Endothelial cell (in vitro differentiated cells): ENCODE measurements at places on chromosomes 11 and 22.

DNA sequence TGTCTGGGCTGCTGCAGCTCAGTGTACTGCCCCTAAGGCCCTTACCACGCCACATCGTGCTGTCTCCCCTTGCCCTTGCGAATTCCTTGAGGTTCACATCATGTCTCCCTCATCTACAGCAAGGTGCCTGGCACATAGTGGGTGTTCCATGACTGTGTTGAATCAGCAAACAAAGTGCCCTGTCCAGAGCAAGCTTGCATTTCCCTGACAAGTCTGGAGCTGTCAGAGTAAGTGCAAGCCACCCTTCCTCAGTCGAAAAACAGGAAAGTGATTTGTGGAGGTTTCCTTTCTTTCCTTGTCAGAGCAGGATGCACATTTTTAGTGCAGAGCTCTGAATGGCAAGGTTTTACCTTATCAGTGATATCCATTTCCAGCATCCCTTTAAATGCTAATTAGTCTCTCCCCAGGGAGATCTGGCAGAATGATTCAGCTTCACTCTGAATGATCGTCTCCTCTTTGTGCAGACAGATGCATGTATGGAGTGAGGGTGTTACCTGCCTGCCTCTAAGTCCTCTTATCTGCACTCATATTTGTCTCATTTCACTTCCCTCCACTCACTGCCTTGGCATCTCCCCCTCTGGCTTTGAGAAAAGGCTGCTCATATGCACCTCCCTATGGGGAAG is 331.2 kb downstream of the TMEM135 start:
- peak; percentile 40 for DNase-seq

- DNase-seq: peak; percentile 88
Measured at GRCh38 chr22:41022470-41023298, 69.7 kb upstream of the EP300 start.

GRCh38 chr22:39090426-39091064 is 6.5 kb upstream of the APOBEC3H start:
- DNase-seq: no peak

DNA sequence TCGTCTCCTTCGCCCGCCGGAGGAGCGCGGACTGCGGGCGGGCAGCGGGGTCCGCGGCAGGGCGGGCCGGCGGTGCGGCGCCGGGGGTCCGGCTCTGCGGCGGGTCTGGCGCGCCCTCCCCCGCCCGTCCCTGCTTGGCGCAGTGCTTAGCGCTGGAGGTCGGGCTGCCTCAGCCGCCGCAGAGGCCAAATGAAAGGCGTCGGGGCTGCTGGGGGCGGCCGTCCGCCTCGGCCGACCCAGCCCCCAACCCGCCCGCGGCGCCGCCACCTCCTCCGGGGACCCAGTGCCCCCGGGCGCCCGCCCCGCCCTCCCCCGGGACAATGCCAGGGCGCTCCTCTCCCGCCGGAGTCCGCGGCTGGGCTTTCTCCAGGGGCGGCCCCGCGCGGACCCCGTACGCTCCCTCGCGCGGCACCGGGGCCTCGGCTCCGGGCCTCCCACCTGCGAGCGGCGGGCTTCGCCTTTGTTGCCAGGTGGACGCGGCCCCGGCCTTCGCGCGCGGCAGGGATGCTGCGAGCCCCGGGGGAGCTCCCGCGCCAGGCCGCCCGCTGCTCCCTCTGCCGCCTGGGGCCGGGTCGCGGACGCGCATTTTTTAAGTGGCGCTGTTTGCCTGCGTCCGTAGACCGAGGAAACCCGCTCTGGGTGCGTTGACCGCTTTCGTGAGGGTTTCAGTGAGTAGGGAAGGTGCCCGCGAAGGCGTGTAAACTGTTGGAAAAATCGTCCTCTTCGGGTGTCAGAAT is 583 bp downstream of the APLP2 start:
- peak; percentile 36 for DNase-seq

DNA sequence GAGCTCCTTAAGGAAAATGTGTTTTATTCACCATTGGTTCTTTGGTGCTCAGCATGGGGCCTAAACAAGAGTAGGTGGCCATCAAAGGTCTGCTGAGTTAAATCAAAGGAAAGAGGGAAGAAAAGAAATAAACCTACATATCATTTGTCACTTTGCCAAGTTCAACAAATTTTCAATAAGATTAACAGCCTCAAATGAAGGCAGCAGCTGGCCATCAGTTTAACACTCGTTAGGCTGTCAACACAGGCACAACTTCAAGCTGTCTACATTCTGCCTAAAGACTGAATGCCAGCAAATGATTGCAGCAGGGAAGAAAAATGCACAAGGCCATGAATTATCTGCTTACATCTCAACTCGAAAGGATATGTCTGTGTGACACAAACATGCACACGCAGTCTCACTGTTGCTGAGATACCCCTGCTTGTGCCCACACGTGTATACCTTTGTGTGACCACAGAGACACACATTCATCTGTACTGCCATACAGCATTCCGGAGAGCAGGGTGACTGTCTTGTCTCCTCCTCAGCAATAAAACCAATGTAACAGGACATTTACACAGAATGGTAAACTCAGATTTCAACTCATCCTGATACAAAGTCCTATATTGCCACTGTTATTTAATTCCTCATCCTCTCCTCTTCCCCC is 40.1 kb downstream of the TRIM66 start:
- no peak for DNase-seq

- no peak for DNase-seq
Measured at GRCh38 chr22:45242778-45243191, 2.1 kb upstream of the KIAA0930 start.

DNA sequence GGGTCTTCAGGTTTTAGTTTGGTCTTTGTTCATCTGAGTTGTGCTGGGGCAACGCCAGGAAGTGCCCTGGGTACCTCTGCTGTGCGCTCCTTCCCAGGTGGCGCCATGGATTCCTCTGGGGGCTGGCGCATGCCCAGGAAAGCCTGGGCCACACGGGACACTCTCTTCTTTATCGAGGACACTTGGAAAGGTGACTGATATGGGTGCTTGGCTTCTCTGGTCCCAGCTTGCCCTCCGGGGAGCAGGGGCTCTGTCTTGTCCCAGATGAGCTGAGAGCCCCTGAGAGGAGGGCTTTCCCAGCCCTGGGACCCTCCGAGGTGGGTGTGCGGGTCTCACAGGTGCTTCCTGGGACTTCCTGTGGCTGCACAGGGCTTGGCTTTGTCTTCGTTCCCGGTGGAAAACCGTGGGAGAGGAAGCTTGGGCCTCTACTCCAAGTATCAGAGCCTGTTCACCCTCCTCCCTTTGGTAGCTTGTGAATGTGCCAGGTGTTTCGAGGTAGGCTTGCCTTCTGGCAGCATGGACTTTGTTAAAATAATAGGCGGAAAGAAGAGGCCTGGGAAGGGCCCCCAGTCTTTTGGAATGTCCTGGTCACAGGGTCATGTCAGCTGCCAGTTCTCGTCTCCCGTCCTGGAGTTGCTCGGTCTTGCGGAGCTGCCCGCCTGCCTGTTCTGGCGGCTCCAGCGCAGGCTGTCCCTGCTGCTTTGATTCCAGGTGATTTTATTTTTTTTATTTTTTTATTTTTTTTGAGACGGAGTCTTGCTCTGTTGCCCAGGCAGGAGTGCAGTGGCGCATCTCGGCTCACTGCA is 10.1 kb upstream of the NEAT1 start:
- no peak for DNase-seq

- no peak for DNase-seq
Measured at GRCh38 chr22:46075764-46076531, 74.4 kb upstream of the PPARA start.

- DNase-seq: no peak
Measured at GRCh38 chr11:82778776-82779175, 45.1 kb upstream of the FAM181B start.

- no peak for DNase-seq
Measured at GRCh38 chr22:31625257-31625640, 36.8 kb downstream of the PISD start.

DNA sequence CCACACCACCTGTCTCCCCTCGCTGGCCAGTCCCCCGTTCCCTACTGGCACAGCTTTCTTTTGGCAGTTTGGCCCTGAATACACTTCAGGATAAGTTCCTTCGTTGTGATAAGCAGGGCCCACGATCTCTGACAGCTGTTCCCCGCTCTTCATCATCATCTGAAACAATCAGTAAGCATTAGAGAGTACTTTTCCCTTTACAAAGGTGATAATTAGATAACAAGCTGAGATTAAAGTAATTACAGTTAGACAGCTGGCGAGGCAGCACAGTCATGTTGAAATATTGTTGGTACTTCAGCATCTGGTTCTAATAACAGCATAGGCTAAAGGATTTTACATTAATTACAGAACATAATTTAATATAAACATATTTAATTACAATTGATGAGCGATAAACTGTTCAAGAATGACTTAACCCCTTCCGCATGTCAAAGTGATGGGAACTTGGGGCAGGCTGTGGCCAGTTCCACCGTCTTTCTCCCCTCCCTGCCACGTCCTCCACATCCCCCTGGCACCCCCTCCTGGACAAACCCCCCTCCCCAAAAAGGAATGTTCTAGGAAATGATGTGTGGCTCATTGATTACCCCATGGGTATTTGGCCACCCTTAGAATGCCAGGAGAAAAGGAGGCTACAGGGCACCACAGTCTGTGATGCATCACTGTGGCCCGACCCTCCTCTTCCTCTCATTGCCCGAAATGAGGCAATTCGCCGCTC is 134.9 kb downstream of the RCN1 start:
- DNase-seq: no peak

DNA sequence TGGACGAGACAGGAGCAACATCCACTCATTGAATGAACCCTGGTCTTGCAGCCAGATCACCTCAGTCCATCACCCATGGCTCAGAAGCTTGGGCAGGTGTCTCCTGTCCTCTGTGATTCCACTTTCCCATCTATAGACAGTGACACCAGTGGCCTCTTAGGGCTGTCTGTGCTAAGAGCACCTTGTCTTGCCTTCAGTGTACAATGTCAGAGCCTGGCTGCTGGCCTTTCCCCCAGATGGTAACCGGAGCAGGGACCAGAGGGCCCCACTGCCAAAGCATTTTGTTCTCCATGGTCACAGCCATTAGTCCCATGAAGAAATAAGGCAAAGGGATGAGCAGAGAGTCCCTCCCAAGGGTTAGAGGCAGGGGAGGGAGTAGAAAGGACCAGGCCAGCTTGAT is 35.4 kb downstream of the PKNOX2 start:
- DNase-seq: no peak

- no peak for DNase-seq
Measured at GRCh38 chr11:61024938-61025820, 53.7 kb downstream of the CD6 start.

DNA sequence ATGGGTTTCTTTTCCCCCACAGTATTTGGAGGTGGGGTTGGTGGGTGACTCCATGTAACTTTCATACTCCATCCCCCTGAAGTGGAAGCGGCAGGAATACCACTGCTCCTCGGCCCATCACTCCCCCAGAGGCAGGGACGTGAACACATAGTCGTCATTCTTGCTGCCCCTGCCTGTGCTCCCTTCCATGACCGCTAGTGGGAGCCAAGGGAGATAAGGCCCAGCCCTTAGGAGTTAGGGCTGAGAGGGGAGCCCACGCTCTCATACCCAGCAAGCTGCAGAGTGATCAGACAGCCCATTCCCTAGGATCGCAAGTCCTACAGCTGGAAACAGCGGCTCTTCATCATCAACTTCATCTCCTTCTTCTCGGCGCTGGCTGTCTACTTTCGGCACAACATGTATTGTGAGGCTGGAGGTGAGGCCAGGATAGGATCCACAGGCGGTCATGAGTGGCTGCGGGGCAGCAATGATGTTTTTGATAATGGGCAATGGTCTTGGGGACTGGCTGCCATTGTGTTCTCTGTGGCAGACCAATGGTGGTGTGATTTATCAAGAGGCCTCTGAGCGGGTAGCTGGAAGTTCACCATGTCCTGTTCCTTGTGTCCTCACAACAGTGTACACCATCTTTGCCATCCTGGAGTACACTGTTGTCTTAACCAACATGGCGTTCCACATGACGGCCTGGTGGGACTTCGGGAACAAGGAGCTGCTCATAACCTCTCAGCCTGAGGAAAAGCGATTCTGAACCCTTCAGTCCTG is 15.9 kb downstream of the RHOG start:
- peak; percentile 92 for DNase-seq

DNA sequence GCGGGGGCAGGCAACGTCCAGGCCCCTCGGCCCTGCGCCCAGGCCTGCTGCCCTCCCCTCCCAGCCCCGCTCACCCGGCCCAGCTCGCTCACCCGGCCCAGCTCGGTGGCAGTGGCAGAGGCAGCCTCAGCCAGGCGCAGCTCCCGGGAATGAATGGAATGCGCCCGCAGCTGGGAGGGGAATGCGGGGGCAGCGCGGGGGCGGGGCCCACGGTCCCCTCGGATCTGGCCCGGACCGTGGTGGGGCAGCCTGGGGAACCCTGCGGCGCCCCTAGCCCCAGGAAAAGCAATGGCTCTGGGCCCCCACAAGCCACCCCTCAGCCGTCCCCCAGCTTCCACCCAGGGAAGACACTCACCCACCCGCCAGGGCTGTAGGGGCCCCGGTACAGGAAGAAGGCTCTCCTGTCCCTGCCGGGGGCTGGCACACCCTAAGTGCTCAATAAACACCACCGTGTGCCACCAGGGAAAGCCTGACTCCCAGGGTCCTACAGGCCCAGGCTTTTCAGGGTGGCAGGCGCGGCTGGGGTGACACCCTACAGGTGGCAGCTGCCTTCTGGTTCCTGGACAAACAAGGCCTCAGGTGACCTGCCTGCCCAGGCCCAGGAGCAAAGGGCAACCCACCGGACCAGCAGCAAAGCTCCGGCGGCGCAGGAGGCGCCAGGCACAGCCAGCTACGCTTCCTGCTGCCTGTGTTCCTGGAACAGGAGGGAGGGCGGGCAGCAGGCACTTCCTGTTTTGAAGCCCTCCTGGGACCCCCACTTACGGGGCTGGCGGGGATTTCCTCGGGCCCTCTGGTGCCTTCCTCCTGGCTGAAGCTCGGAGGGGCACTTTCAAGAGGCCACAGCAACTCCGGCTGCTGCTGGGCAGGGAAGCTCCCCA is 13.8 kb downstream of the PLXNB2 start:
- DNase-seq: peak; percentile 57

DNA sequence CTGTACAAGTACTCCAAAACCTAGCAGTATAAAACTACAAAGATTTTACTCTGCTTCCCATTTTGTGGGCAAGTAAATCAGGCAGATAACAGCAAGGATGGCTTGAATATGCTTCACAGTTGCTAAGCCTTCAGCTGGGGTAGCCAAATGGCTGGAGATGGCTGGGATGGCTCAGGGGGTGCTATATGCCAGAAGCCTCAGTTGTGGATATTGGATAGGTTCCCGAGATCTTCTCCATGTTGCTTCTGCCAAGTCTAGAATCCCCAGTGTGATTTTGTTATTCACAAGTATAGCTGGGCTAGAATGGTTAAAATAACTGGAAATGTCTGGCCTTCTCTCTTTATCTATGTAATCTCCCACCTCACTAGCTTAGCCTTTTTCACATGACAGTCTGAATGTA is 472.3 kb upstream of the ARHGAP42 start:
- DNase-seq: no peak

- DNase-seq: no peak
Measured at GRCh38 chr22:32634421-32634981, 159.9 kb downstream of the FBXO7 start.

DNA sequence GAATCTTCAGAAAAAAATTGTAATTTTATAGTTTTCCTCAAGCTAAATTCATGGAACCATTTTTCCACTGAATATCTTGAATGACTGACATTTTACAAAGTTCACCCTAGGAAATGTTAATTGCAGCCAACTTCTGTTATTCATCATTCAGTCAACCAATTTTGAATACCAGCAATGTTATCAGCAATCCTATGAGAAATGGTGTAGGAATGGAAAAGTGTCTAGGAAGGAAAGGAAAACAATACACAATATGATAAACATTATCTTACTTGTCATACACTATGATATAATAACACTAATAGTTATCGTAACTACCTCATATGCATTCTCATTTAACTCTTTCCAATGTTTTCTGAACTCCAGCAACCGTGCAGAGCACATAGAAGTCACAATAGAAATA is 790.5 kb upstream of the LRRC4C start:
- no peak for DNase-seq
